Stimulated activated CD8-positive, alpha-beta memory T cell treated with anti-CD3 and anti-CD28 coated beads, Interleukin-7, amount 100 ng/mL, for 1 hour (primary cell): ENCODE measurements at places on chromosomes 3 and 15.

DNA sequence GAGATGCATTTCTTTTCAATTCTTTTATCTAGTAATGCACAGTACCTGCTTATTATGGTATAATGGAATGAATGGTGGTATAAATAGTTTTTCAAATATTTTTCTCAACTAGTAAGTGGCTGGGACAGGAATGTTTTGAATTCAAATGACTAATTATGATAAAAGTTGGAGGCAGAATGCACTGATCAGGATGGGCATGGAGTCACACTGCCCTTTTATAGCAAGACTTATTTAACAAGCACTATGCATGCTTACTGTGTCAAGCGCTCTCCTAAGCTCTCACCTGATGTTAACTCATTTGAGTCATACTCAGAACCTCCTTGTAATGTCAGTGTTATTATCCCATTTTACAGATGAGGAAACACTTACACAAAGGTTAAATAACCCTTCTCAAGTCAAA, 221.8 kb downstream of the FEZF2 start:
- DNase-seq, result no peak

GRCh38 chr15:66684136-66684681, 17.8 kb upstream of the SMAD6 start:
- DNase-seq, result no peak

GRCh38 chr15:92161039-92161670, 232.5 kb upstream of the ST8SIA2 start:
- DNase-seq, result no peak

- DNase-seq, result no peak
Observed at GRCh38 chr15:69666921-69667811, 214.5 kb downstream of the RPLP1 start.

- no peak for DNase-seq
Observed at GRCh38 chr3:97860364-97860763, 38.6 kb downstream of the CRYBG3 start.

DNA sequence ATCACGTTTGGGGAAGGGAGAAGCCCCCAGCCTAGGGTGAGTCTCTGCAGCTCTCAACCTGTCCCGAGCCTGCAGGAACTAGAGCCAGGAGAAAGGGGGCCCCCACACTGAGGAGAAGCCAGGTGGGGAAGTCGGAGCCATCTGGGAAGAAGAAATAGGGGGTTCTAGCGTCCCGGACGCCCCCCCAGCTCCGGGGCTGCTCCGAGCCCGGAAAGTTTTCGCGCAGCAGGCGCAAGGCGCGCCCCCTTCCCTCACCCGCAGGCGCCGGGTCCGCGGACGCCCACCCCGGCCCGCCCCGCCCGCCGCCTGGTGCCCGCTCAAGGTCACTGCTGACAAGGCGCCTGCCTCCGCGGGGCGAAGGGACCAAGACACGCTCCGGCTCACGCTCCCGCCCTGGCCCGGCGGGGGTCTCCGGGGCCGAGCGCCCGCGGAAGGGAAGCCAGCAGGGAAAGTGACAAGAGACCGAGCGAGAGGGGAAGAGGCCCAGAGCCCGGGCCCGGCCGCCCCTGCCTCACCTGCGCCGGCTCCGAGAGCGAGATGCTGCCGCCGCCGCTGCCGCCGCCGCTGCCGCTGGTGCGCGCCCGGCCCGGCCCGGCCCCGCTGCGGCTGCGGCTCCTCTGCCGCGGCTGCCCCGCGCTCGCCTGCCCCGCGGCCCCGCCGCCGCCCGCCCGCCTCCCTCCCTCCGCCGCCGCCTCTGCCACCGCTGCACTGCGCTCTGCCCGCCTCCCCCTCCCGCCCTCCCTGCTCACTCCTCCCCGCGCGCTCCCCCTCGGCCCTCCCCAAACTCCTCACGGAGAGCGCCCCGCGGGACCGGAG, 108.4 kb upstream of the SLC6A11 start:
- no peak for DNase-seq

GRCh38 chr3:57141719-57142410, 23.3 kb downstream of the IL17RD start:
- DNase-seq, result no peak

- DNase-seq, result no peak
Observed at GRCh38 chr3:41462103-41462691, 262.9 kb downstream of the CTNNB1 start.

DNA sequence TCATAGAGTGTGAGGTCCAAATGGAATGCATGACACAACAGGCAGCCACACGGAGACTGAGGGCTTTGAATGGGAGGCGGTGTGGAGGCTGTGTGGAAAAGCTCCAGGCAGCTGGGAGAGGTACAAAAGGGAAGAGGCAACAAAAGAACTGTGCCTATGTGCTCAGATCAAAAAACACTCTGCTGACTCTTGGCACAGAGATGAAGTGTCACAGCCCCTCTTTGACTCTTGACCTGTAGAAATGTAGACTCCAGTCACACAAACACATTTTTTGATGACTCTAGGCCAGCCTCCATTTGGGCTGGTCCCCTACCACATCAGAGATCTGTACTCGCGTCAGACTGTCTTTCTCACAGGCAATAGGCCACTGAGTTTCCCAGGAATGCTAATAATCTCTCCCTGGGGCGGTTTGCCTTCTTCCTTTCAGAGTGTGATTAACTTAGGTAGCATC, 456.0 kb downstream of the TUSC7 start:
- DNase-seq, result no peak

- DNase-seq, result no peak
Observed at GRCh38 chr3:126529585-126530170, 5.7 kb downstream of the CHST13 start.

DNA sequence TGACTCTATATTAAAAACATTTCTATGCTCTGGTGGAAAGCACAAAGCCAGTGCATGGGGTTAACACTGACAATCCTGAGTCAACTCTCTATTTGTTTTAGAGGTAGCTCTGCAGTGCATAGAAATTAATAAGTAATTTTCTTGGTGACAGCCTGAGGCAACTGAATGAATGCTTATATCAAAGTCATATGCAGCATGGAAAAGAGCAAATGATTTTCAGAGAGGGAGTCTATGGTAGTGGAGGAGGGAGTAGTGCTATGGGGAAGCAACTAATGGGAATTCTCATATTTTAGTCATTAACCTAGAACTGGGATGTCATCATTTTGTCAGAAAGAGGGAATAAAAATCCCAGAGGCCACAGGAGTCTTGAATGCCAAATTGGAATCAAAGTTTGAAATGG, 99.1 kb downstream of the CLSTN2 start:
- DNase-seq, result no peak

DNA sequence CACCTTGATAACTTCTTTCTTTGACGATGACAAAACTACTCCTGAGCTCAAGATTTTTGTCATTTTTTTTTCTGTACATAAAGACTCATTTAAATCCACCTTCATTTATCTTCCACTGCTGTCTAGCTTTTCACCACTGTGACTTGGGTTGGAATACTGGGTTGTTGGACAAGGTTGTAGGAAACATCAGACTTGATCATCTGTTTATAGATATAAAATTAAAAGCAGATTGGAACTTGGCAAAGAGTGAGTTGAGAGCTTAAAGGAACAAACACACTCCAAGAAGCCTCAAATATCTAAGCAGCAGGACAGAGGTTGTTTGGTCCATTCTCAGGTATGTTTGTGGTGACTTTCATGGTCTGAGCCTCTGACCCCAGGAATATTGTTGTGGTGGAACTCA, 141.7 kb upstream of the NDN start:
- DNase-seq, result no peak

DNA sequence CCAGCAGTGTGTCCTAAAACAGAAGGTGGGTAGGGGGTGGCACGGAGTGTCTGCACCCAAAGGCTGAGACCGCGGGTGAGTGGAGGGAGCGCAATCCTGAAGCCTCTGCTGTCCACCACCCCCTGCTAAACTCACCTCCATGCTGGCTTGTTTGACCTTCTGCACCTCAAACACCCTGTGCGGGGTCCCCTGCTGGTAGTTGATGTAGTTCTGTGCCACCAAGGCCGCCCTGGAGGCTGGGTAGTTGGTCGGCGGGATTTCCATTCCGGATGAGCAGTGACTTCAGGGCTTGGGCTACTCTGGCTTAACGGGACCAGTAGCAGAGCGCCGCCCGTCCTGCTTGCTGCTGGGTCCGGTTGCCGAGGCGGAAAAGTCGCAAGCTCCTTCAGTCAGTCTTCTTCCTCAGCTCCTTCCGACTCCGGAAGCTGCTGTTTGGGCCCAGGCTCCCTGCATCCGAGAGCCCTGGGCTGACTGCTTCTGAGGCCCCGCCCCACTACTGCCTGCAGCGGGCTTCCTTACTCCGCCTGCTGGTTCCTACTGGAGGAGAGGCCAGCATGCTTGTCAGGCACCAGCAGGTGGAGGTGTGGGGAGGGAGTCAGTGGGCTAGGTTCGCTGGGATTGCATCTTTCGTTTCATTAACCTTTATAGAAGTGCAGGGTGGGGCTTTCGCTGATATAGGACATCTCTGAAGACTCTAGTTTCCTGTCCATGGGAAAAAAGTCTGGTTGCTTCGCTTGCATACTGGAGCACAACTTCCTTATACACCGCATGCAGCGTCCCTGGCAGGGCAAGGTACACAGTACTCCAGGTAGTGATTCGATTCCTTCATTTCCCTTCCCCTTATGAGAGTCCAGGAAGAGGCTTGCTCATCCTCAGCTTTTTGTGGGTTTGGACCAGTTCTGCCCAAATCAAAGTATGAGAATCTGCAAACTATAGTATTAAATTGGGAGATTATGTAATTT, at the start of gene LXN:
Gene LXN, minus strand, starts transcription at position 434 of the 962 bp plus-strand sequence. Its CDS starts 170 bp downstream, at position 264.
- DNase-seq, result peak; percentile 53

- no peak for DNase-seq
Observed at GRCh38 chr3:170622369-170623159, 36.7 kb upstream of the SLC7A14 start.

GRCh38 chr3:72259755-72260587, 475.0 kb upstream of the PROK2 start:
- no peak for DNase-seq

- DNase-seq, result no peak
Observed at GRCh38 chr3:16885593-16886302, 993 bp downstream of the PLCL2 start.

DNA sequence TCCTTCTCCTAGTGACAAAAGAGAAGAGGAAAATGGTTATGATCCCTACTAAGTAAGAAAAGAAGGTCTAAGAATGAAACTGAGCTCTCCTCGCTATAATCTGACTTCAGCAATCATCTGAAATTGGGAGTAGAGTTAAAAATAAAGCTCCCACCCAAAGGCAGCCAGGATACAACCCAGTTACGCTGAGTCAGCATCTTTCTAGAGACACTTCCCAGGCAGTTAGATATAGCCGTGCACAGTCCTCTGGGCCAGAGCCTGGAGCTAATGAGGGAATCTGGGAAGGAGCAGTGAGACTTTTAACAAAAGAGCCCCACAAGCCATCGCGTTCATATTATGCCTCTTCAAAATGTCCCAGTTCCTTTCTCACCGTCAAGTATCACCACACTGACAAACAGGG, 39.1 kb upstream of the SETMAR start:
- DNase-seq, result no peak

DNA sequence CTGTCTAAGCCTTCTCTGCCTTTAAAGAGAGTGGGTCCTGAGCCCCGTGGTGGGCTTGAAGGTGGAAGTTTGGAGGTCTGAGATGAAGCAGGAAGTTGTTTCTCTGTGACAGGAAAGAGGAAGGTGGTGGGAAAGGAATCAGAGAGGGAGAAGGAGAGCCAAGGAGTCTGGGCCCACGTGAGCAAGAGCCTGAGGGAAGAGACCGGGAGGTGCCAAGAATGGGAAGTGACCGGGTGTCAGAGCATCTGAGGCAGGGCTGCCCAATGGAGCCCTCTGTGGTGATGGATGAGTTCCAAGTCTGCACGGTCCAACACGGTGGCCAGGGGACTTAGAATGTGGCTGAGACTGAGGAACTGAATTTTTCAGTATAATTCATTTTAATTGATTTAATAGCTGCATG, 24.6 kb downstream of the ALDH1L1 start:
- DNase-seq, result no peak

- DNase-seq, result no peak
Observed at GRCh38 chr15:91456251-91456718, 356.2 kb downstream of the SV2B start.

DNA sequence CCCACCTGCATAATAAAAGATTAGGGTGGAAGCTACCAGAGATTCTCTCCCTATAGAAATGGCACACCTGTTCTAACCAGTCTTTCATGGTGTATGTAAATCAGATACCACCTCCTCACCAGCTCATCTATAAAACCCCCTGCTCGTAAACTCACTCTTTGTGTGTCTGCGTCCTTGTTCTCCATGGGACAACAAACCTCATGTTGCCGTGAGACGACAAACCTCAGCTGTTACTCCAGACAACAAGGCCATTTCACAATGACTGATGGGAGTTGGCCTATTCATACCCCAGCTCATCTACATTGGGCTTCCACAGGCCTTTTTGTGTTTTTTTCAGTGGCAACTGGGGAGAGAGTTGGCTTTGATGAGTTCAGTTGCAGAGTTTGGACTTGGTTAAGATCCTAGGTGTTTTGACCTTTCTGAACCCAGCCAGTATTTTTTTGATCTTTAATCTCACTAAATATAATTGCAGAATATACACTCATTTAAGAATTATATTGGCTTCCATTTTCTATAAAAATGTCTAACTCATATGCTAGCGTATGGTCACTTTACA, 96.6 kb upstream of the LRIG1 start:
- DNase-seq, result no peak

- DNase-seq, result no peak
Observed at GRCh38 chr3:85740561-85740960, 781.8 kb downstream of the CADM2 start.
